H9 (cell line): ENCODE measurements at places on chromosomes 5 and 9. TPM values are rescaled to one million over a fixed set of nuclear protein-coding genes. Genes with fewer than 3 reads are reported as not detected.

JAKMIP2 gene
- total RNA-seq = 5.4 and 6.4 TPM in 2 replicates

LCN15 gene
- total RNA-seq = 0.61 TPM in 1 of 2 replicates, not detected in the other

CKS2 gene
- total RNA-seq = 210 and 211 TPM in 2 replicates

LCN1 gene
- not detected in 2 replicates for total RNA-seq

SPATA6L gene
- total RNA-seq = 0.75 and 0.87 TPM in 2 replicates

- H3K27ac ChIP-seq = no peak overlapping the region
- H3K4me1 ChIP-seq = no peaks in the 10 kb centered on the region
- no peaks in the 10 kb centered on the region; the same call in 2 of the 3 replicates for H3K36me3 ChIP-seq
- no peak overlapping the region for H3K4me3 ChIP-seq
These were observed 73.5 kb downstream of the TRIM36 start for GRCh38 chr5:115096034-115096769.

GRCh38 chr5:107418071-107418470 is 252.7 kb downstream of the EFNA5 start:
- H3K27ac ChIP-seq = no peak overlapping the region
- H3K4me3 ChIP-seq = no peak overlapping the region
- H3K27me3 ChIP-seq = no peaks in the 10 kb centered on the region
- no peak for DNase-seq
- no peaks in the 10 kb centered on the region for H3K36me3 ChIP-seq
- peaks cover 2% of the 10 kb centered on the region; the same call in 1 of the 2 replicates for H3K4me1 ChIP-seq

DNA sequence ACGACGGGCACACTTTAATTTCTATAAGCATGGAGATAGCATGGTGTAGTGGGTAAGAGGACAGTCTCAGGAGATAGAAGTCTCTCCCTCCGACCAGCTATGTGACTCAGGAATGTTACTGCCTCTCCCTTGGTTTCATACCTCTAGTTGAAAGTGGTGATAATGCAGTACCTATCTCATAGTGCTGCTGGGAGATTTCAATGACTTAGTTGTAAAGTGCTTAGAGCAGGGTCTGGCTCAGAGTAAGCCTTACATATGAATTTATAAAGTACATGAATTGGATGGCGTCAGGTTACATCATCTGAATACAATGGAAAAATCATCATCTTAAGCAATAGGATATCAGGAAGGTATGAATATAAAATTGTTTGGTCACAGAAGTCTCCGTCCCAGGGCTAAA is 952.8 kb upstream of the EDIL3 start:
- no peak overlapping the region for H3K27ac ChIP-seq
- H3K27me3 ChIP-seq = no peaks in the 10 kb centered on the region
- DNase-seq = no peak
- no peak overlapping the region for H3K4me3 ChIP-seq

DNA sequence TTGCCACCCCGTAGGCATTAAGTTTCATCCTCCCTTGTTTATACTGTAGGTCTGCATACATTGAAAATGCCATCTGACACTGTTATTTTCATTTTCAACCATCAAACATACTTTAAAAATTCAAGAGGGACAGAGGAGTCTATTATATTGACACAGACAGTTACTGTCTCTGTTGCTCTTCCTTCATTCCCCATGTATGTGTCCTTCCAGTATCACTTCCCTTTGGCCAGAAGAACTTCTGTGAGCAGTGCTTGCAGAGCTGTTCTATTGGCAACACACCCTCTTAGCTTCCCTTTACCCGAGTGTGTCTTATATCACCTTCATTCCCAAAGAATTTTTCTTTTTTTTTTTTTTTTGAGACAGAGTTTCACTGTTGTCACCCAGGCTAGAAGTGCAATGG is 42.8 kb downstream of the RASGEF1C start:
- no peaks in the 10 kb centered on the region for H3K27me3 ChIP-seq
- DNase-seq = no peak
- H3K4me1 ChIP-seq = no peaks in the 10 kb centered on the region; the same call in 1 of the 2 replicates
- no peak overlapping the region for H3K4me3 ChIP-seq
- no peak overlapping the region for H3K27ac ChIP-seq
- no peaks in the 10 kb centered on the region for H3K36me3 ChIP-seq

DNA sequence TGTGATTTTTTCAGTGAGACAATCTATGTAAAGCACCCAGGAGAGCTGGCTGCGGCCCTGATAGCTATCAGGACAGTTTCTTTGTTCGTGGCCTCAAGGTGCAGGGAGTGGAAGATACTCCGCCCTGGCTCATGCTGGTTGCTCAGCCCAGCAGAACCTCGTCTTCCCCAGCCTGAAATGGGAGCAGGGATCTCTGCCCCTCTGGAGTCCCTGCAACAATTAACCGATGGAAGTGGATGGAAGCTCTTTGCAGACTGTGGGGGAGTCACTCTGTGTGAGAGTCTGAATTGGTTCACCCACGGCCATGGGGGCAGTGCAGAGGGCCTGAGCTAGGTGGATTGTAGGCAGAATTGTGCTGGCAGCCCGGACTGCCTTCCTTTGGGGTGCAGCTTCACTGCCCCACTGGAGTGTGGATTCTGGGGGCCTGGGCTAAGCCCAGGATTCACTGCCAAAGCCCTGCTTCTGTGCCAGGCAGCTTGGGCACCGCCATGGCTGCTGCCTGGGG is 2.8 kb downstream of the AIF1L start:
- H3K4me1 ChIP-seq = peaks cover 20% of the 10 kb centered on the region; the same call in 1 of the 2 replicates
- peak overlapping the region; percentile 68; the same call in 2 of the 3 replicates for H3K4me3 ChIP-seq
- no peaks in the 10 kb centered on the region for H3K27me3 ChIP-seq
- no peak for DNase-seq
- H3K27ac ChIP-seq = no peak overlapping the region

GRCh38 chr9:8694983-8695588 is 895.5 kb upstream of the DMAC1 start:
- H3K27me3 ChIP-seq = no peaks in the 10 kb centered on the region
- no peak overlapping the region for H3K27ac ChIP-seq
- peaks cover 6% of the 10 kb centered on the region; the same call in 1 of the 2 replicates for H3K36me3 ChIP-seq
- DNase-seq = no peak
- H3K4me1 ChIP-seq = peaks cover 11% of the 10 kb centered on the region; the same call in 1 of the 2 replicates

DNA sequence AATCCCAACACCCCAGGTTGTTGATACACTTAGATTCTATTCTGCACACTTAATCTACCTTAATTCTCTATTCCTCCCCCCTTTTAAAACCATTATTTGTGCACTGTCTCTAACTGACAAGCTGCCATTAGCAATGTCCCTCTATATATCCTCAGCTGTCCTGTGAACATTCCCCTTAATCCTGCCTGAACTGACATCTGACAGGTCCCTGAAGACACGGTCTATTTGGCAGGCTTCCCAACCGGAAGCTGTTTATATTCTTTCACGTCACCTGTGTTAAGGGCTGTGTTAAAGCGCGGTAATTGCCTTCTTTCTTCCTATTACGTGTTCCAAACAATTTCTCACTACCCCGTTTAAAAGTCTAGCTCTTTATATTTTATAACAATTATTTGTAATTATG is 277.3 kb downstream of the CDH9 start:
- H3K27me3 ChIP-seq = no peaks in the 10 kb centered on the region
- H3K4me3 ChIP-seq = no peak overlapping the region
- no peaks in the 10 kb centered on the region for H3K4me1 ChIP-seq
- DNase-seq = no peak

GRCh38 chr9:121651295-121652020 is at the start of gene DAB2IP:
TSS of gene DAB2IP (plus strand) at chr9:121651634. CDS start at chr9:121651776, 142 bp downstream.
- H3K27me3 ChIP-seq = no peaks in the 10 kb centered on the region
- H3K4me1 ChIP-seq = peaks cover 6% of the 10 kb centered on the region; the same call in 1 of the 2 replicates
- H3K27ac ChIP-seq = no peak within 1 kb of the TSS
- peak; percentile 73 for DNase-seq
- H3K36me3 ChIP-seq = peaks cover 2% of the 10 kb centered on the region; the same call in 1 of the 2 replicates

- no peaks in the 10 kb centered on the region for H3K36me3 ChIP-seq
- H3K4me1 ChIP-seq = no peaks in the 10 kb centered on the region
- no peak overlapping the region for H3K4me3 ChIP-seq
- H3K27me3 ChIP-seq = no peaks in the 10 kb centered on the region
- no peak overlapping the region for H3K27ac ChIP-seq
- no peak for DNase-seq
These were observed 265.6 kb downstream of the TMEM232 start for GRCh38 chr5:110460837-110461236.

- H3K36me3 ChIP-seq = no peaks in the 10 kb centered on the region
- H3K4me3 ChIP-seq = 0 out of 3 replicates have a peak overlapping the region, but pooled peaks have one; percentile 64
- no peak overlapping the region for H3K27ac ChIP-seq
- no peaks in the 10 kb centered on the region for H3K27me3 ChIP-seq
- H3K4me1 ChIP-seq = no peaks in the 10 kb centered on the region
- peak; percentile 88 for DNase-seq
These were observed 368.4 kb upstream of the CCNH start for GRCh38 chr5:87780831-87781760.

DNA sequence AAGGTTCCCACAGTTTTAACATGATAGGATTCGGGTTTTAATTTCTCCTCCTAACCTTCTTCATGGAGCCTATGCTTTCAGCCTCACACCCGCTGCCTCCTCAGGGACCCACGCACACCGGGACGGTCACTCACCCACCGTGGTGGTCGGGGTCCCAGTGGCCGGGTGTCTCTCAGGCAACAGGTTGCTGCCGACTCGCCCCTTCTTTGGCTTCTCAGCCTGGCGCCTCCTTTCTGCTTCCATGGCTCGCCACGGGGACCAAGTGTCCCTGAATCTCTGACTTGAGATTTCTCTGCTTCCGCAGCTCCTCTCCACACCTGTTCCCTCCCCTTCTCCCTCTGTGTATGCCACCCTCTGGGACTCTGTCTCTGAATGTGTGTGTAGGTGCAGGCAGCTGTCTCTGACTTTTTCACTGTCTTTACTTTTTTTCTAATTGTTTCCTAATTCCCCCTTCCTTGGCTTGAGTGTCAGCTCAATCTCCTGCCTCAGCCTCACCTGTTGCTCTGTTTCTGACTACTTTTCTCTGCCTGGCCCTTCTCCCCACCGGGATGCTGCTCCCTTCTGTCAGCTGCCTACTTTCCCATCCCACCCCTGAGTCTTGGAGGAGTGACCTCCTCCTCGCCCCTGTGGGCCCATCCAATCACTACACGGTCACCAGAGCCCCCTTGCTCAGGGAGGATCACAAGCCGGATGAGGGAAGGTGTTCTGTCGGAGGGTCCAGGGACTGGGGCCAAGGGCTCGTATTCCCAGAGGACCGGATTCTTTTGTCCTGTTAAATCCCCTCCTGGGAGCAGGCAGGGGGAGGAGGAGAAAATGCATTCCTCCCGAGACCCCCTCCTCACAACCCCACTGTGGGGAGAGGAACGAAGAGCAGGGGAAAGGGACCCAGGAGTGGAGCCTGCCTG is at the start of gene PROP1:
Gene PROP1 (minus strand): TSS at position 552 of the 905 bp plus-strand sequence. CDS start 309 bp downstream, at position 243.
- H3K4me1 ChIP-seq = no peaks in the 10 kb centered on the region; the same call in 1 of the 2 replicates
- H3K4me3 ChIP-seq = no peak within 1 kb of the TSS
- no peak for DNase-seq
- H3K27ac ChIP-seq = no peak within 1 kb of the TSS
- H3K36me3 ChIP-seq = no peaks in the 10 kb centered on the region
- H3K27me3 ChIP-seq = no peaks in the 10 kb centered on the region

DNA sequence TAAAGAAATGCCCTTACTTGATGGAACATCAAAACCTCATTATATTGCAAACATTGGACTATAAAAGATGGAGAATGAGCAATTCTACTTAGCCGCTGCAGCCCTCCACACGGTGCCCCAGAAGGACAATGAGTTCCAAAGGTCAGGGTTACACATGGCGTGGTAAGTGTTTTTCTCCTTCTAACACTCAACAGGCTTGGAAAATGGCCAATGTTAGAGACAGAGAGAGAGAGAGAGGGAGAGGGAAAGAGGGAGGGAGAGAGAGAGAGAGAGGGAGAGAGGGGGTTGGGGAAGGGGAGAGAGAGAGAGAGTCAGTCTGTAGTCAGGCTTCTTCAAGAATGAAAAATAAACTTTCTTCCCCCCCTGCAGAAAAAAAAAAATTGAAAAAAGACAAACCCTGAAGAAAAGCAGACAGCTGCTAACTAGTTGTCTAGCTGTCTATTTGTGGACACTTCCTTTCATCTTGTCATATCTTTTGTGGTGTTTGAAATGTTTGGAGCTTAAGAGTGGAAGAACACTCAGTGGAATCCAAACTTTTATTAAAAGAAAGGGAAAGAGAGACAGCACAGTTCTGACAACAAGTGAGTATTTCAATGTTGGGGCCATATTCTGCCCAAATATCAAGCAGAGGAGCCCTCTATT is 324.8 kb downstream of the TMEM38B start:
- peak overlapping the region; percentile 27 for H3K27ac ChIP-seq
- no peaks in the 10 kb centered on the region for H3K27me3 ChIP-seq
- peak overlapping the region; percentile 41; the same call in 1 of the 3 replicates for H3K4me3 ChIP-seq
- H3K36me3 ChIP-seq = no peaks in the 10 kb centered on the region
